ENCODE measurements at places on chromosomes 1 and 21.
A peak's percentile ranks its signal among the peaks of the same experiment; 100 is the strongest.

GRCh38 chr1:2811533-2811918 lies 10.0 kb upstream of the TTC34 start:
- no peak for DNase-seq

- DNase-seq: no peak
Observed at GRCh38 chr1:107666493-107666892, 298.5 kb downstream of the VAV3 start.

GRCh38 chr1:47941609-47942239 lies 55.5 kb downstream of the TRABD2B start:
- DNase-seq: no peak

- no peak for DNase-seq
Observed at GRCh38 chr21:34688145-34688544, 19.4 kb downstream of the CLIC6 start.

DNA sequence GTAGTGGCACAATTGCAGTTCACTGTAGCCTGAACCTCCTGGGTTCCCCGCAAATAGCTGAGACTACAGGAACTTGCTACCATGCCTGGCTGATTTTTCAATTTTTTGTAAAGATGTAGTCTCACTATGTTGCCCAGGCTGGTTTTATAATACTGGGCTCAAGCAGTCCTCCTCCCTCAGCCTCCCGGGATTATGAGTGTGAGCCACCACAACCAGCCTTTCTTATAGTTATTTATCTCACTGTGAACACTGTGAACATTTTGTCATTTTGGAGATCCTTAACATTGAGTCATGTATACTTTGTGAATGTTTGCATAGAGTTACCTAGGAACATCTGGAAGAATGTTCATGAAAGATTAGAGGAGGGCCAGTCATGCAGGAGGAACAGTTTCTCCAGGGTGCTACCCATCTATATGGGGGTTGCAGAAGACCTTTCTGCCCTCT lies 127.1 kb upstream of the CACYBP start:
- no peak for DNase-seq

DNA sequence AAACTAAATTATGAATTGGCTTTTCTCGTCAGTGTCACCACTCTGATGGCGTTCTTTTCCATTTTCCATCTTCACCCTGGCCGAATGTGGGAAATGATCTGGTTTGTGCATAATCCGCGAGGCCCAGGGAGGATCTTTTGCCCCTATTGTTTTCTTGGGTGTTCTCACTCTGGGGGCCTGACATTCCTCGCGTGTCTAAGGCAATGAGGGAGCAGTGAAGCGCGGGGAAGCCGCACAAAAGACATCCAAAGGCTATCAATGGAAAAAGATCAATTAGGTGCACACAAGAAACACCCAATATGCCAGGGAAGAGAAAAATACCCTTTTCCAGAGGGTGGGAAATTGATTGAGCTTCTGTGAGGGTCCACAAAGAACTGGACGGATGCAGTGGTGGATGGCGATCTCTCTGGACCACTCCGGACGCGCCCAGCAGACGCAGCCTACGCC lies 941 bp upstream of the C1orf21 start:
- DNase-seq: no peak

DNA sequence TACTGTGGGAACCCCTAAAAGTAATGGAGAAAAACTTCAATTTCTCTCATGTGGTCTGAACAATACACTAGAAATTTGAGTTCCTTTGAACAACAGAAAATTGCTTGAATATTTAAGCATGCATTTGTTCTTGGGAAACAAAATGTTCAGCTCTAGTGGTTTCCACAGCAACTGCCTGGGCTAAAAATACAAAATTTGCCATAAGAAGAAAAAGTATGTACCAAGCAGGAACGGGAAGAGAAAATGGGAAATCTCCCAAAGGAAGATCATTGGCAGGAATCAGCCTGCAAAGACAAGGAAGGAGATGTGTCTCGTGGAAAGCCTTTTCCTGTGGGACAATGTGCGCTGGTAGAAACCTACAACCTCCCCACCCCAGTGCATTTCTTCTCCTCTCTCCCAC lies 119.0 kb upstream of the DPT start:
- DNase-seq: no peak

GRCh38 chr1:96363826-96364225 lies 357.8 kb upstream of the PTBP2 start:
- DNase-seq: no peak

DNA sequence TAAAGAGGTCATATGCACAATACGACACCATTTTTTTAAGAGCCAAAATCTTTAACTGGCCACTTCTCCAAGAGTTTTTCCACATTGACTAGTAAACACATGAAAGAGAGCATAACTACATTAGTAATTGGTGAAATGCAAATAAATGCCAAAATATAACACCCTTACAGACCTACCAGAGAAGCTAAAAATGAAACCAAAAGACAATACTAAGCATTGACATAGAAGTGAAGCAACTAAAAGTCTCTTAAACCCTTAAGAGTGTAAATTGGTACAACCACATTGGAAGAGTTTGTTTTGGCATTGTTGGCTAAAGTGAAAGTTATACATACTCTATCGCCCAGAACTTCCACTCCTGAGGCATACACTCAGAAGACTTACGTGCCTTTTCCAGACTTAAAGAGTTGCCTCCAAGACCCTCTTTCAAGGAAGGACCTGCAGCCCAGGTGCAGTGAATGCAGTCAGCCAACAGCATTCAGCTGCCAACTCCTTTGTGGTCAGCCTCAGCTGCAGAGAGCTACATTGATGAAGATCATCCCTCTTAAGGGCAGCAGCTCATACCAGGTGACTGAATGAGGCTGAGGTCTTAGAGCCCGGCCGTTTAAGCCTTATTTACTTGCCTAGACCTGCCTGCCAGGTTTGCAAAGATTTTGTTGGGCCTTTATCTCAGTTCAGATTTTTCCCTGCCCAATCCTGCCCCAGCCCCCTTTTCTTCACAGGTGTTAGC lies 839.1 kb upstream of the ADGRL2 start:
- no peak for DNase-seq

- DNase-seq: no peak
Observed at GRCh38 chr1:67399199-67399993, 30.8 kb downstream of the SERBP1 start.

DNA sequence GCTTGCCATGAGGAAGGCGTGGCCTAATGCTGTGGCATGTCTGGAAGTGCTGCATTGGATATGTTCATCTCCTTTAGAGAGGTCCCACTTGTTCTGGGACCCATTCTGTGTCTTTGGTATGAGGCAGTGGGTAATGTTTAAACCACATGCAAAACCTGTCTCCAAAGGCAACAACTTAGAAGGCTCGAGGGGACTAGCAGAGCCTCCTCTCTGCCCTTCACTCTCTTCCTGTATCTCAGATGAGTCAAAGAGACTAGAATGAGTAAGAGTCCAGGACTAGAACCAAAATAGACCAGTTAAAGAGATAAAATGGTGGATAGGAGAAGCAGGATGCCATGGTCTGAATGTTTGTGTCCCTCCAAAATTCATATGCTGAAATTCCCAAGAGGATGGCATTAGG lies 220.8 kb upstream of the KIAA0040 start:
- no peak for DNase-seq

DNA sequence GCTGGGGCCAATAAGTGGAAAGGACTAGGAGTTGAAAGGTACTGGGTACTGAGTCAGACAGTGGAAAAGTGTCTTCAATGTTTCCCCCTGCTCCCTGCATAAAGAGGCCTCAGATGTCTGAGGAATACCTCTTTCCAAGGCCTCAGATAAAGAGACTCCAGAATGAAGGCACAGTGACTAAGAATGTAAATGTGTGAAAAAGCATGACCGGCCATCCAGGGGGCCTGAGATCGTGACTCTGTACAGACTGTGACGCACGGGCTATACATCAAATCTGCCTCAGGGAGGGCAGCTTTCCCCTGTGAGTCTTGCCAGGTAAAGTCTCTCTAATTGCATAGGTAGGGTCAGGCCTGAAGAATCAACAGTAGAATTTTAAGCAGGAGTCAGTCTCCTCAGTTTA lies 1690.5 kb downstream of the KCNT2 start:
- no peak for DNase-seq

DNA sequence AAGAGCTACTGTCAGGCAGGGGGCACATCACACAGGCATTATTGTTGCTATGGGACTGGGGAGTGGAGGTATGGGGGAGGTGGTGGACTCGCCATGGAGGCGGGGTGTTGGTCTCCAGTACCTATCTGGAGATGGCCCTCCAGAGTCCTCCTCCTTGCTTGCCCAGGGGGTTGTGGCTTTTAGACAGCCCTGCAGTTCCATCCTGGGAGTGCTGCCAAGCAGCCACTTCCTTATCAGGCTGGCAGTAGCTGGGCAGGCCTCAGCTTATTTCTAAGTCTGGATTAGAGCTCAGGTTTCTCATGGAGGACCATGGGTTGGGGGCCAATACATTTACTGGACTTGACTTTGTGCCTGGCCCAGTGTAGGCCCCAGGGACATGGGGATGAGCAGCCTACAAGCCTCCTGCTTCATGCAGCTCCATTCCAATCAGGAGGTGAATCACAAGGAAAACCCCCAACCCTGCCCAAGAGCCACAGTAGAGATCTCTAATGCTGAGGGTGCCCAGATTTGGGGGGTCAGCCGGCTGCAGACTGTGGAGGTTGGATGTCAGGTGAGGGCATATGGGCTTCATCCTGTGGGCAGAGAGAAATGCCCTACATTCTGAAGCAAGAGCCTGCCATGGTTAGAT lies 210.7 kb upstream of the EDN2 start:
- DNase-seq: no peak

- no peak for DNase-seq
Observed at GRCh38 chr1:37325010-37325409, 149.4 kb upstream of the ZC3H12A start.

- no peak for DNase-seq
Observed at GRCh38 chr21:34862951-34863350, 186.2 kb downstream of the RUNX1 start.

DNA sequence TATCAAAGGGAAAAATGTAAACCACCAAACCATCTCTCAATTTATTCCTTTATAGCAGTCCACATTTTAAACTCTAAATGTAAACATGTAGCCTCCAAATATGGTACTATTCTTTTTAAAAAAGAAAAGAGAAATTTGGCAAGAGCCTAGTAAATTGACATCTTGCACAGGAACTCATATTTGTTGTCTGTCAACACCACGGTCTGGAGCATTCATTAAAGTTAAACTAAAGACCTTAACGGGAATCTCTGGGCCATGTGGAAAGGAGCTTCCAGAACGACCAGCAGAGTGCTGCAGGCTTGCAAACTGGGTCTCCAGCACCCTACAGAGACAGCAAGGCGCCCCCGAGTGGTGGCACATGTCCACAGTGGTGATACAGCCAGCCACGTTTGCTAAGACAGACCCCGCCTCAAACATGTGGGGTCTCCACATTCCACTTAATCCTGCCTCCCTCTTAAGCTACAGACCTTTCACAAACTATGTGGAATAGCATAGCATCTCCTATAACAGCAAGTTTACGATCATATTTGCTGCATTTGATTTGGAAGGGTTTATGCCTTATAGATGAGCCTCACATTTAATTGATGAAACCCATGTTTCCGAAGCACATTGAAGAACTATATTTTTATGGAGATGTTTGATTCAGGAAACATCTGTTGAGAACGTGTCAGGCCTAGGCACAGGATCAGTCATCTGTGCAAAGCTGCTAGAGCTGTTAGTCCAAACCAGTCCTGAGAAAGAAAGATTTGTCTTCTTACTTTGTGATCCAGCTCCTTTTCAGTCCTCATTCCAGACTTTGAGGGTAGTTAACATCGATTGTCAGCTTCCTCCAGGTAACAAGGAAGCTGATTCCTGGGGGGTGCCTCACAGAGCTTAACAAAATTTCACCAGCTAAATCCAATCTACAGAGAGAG lies 96.4 kb upstream of the BACE2 start:
- DNase-seq: no peak

GRCh38 chr1:233038581-233038980 lies 88.2 kb downstream of the NTPCR start:
- DNase-seq: no peak

DNA sequence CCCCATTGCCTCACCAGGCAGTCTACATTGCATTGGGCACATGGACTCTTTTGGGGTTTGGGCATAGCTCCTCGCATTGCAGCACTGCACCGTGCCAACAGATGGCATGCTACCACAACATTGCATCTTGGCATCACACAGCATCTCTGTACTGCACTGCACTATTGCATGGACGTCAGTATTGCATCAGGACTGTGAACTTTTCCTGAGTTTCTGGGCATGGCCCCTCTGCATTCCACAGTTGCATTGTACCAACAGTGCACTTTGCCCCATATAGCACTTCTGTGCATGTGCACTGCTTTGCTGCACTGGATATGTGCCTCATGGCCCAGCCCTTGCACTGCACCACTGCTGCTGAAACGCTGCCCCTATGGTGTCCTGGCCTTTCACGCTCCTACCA lies 9.6 kb downstream of the PTPRU start:
- DNase-seq: no peak

DNA sequence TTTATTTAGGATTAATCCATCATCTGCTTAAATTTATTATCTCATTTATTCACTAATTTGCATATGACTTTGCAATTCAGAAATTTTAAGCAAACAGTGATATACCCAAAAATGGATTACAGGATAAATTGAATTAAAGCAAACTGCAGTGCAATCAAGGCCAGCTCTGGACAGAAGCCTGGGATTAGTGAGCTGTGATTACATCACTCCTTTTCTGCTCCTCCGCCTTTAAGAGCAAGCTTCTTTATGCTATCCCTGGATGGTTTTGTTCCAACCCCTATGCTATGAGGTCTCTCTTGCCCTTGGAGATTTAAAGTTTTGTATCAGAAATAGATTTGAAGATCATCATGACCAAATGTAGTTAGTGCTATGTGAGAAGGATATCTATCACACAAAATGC lies 32.6 kb downstream of the GPR52 start:
- DNase-seq: no peak

- no peak for DNase-seq
Observed at GRCh38 chr1:35173491-35173890, 19.5 kb downstream of the SFPQ start.

DNA sequence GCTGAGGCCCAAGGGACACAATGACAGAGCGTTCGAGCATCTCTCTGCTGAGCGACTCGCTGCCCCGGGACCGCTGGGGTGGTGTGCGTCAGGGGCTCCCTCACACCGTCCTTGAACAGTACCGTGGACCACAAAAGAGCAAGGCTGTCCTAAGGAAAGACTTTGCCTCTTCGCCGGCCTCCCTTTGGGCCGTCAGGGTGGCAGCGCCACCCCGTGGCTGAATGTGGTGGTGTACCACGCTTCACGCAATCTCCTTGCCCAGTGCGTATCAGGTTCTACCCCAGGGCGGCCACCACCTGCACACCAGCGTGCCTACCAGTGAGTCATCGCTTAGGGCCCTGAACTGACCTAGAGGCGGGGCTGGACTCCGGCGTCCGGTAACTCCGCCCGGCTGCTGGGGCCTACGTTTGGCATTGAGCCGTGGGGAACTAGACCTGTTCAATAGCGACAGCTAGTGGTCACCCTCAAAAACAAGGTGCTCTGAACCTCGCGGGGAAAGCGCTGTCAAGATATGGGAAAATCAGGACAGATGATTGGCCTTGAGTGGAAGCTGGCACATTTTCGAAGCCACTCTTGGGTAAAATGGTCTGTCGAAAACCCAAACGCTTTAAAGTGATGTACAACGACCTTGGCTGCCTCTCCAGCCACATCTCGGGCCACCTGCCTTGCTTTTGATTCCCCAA lies 8.1 kb upstream of the TRAF3IP3 start:
- DNase-seq: peak; percentile 76
